ENCODE measurements at places on chromosomes 2 and 18.

- DNase-seq: no peak
Observed at GRCh38 chr18:74115046-74115445, 32.6 kb downstream of the FBXO15 start.

GRCh38 chr2:57570961-57571360, 475.6 kb upstream of the VRK2 start:
- no peak for DNase-seq

DNA sequence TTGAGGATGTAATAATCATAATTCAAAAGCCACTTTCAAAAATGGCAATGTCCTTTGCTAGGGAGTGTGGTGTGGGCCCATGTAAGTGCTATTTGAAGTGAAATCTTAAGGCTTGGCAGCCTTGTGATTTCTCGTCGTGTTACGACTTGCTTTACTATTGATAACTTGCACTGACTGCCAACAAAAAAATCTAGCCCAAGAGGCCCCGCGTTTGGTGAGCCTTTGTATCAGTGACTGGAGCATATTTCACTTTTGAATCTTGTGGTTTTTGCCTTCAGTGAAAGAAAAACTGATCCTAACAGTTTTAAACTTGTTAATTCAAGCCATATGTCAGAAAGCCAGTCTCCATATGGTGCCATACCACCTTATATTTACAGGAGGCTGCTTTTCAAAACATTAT, 248.0 kb downstream of the TMEM182 start:
- DNase-seq: no peak

- DNase-seq: no peak
Observed at GRCh38 chr2:65500310-65501040, 68.1 kb upstream of the SPRED2 start.

DNA sequence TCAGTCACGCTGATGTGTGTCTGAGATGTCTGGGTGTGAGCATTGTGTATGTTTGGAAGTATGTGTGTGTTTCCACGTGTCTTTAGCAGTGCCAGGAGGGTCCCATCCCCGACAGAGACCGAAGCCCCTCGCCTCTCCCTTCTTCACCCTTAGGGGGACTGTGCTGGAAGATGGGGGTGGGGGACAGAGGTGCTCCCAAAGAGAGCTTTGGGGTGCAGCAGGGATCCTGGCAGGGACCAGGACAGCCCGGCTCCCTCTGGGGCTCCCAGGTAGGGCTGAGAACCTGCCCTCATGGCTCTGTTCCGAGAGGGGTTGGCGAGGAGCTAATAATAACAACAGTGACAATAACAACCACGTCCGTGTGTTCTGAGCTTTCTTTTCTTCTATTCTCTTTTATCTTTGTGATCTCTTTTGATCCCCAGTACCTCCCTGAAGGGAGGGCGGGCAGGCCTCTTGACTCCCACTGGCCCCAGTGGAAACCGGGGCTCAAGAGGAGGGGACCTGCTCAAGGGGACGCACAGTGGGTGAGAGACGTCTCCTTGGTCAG, 57.6 kb downstream of the SMAD7 start:
- no peak for DNase-seq

DNA sequence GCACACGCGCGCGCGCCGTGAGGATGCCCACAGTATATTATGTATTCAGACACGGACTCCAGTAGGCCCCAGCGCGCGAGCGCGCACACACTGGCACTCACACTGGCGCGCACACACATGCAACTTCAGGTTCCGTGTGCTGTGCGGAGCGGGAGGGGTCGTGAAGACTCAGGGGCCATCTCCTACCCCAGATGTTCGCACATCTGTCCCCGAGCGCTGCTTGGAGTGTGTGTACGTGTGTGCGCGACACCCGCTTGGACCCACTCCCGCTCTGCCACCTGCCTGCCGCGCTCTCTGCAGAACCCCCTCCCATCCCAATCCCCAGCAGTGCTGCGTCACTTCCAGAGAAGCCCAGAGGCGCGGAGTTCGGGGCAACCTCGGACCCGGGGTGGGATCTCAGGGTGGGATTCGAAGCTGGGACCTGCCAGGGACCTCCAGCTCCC, 2.6 kb downstream of the NRP2 start:
- no peak for DNase-seq

Data from NCI-H2029 treated with DMSO at 0.1 percent for 48 hours (cell line).